PC-9 (cell line): ENCODE measurements at places on chromosomes 7 and 10. TPM values are rescaled to one million over a fixed set of nuclear protein-coding genes. Genes with fewer than 3 reads are reported as not detected.

GHRHR gene
- total RNA-seq, result not detected in 2 replicates

IFIT1B gene
- total RNA-seq, result not detected in 2 replicates

MYL7 gene
- total RNA-seq, result not detected in 2 replicates

CALY gene
- not detected in 2 replicates for total RNA-seq

DRGX gene
- total RNA-seq, result not detected in 2 replicates

ENKUR gene
- 0.50 and 1.0 TPM in 2 replicates for total RNA-seq

PDZD7 gene
- 2.3 and 2.8 TPM in 2 replicates for total RNA-seq

TMEM236 gene
- total RNA-seq, result 0.20 and 0.24 TPM in 2 replicates

FAM25C gene
- not detected in 2 replicates for total RNA-seq

ARHGAP22 gene
- total RNA-seq, result 3.2 and 4.0 TPM in 2 replicates

CALHM2 gene
- total RNA-seq, result 46.3 and 54.1 TPM in 2 replicates

SLIT1 gene
- not detected in 2 replicates for total RNA-seq

TMEM213 gene
- total RNA-seq, result not detected in 2 replicates

SPDYE11 gene
- total RNA-seq, result not detected in 2 replicates

SPDYE16 gene
- not detected in 2 replicates for total RNA-seq

DNA sequence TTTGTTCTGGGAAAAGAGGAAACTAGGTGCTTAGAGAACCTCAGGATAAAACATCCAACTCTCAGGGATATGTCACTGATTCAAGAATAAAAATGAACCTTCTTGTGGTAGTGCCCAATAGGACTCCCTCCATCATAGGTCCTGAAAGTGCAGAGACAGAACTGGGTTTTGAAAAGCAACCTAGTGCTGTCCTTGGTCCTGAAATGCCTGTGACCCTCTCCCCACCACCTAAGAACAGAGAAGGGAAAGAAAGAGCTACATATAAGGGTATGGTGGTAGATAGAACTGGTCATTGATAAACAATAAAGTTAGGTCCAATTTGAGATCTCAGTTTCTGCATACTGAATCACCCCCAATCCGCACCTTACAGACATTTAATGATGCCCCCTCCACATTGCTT lies 953.3 kb downstream of the XPNPEP1 start:
- DNase-seq, result no peak

DNA sequence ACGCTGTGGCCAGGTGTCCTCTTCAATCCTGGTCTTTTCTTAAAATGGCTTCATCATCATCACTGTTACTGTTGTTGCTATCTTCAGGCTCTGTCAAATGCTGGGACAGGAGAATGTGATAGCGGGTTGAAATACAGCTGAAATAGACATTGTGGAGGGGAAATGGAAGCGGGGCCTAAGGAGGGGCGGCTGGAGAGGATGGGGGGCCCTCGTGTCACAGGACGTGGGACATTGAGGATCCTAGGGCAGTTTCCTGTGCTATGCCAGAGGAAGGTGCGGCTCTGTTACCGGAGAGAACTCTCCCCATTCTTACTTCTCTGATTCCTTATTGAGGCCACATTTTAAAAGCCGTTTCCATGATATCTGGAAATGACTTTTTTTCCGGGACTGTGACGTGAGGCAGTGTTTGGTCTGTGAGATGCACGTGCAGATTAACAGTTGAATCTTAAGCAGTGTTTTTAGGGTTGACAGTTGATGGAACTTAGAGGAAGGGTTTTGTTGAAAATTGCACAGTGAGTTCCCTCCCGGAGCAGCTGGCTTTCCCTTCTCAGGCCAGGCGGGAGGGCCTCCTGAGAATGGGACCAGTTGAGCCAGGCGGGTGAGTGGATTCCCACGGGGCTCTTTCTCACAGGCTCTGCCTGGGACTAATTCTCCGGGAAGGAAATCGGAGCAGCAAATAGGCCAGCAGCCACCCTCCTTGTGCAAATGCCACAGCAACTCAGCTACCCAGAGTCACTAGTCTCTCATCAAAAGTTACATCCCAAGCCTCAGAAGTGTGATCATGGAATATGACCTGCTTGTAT lies 125.2 kb downstream of the TACC2 start:
- DNase-seq, result no peak

- no peak for DNase-seq
Observed at GRCh38 chr10:45452268-45452667, 78.3 kb downstream of the ALOX5 start.

DNA sequence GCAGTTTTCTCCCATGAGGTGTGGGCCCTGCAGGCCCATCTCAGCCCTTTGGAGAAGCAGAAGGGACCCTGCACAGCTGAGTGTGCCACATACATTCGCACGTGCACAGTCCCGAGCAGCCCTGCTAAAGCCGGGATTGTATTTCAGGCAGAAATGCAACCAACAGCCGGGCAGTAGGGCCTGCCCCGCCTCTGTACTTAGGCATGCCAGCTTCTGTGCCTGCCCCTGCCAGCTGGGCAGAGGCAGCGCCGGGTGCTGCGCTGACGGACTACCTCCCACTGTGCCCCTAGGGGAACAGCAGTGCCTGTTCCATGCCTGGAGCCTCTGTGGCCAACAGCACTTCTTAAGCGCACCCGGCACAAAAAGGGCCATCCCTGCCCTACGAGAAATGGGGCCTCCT lies 170.3 kb downstream of the NEURL1 start:
- DNase-seq, result no peak

DNA sequence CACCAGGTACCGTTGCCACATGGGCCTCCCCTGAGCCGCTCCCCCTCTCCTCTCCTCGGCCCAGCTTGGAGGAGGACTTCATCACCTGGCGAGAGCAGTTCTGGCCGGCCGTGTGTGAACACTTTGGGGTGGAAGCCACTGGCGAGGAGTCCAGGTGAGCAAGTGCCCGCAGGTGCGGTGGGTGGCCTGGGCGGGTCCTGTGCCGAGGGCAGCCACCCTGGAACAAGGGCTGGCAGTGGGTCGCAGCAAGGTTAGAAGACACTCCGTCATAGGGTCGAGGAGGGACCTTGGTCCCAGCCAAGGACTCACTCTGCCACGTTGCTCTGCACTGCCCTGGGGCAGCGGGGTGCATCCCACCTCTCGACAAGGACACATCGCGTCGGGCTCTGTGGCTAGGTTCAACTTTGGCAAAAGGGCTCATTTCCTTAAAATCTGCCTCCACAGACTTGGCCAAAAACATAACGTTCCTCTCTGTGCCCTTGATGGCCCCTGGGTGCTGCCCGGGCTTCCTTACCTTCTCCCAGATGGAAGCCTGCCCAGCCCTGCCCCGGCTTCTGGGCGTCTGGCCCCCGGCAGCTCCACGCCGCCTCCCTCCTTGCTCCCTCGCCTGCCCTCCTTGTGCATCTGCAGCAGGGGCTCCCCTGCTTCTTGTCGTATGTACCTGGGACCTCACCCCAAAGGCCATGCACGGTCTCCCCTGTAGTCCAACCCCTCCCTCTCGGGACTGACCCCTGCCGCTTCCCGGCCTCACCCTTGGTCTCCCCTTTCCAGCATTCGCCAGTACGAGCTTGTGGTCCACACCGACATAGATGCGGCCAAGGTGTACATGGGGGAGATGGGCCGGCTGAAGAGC lies 12.7 kb downstream of the TMEM120A start:
- DNase-seq, result no peak

- no peak for DNase-seq
Observed at GRCh38 chr7:155460926-155461613, 3.1 kb downstream of the EN2 start.

GRCh38 chr10:133079836-133080682 lies 7.7 kb upstream of the ADGRA1 start:
- DNase-seq, result no peak

GRCh38 chr10:86225103-86225782 lies 141.4 kb downstream of the GRID1 start:
- DNase-seq, result peak; percentile 19

DNA sequence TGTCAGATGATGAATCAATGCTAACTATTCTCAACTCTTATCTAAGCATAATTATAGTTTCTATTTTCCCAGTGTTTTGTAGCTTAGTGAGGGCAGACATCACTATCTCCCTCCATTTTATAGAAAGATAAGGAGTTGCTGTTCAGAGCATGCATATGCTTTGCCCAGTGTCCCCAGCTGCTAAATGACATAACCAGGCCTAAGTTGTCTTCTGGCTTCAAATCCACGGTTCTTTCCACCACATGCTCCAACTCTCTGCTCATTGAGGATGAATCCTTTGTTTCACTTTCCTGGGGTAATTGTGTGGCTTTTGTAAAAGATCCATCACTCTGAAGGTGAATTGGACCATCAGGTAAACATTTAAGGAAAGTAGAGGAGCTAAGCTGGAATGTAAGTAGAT lies 134.0 kb downstream of the SNX10 start:
- DNase-seq, result no peak

- DNase-seq, result no peak
Observed at GRCh38 chr10:4083509-4084003, 298.5 kb upstream of the KLF6 start.

DNA sequence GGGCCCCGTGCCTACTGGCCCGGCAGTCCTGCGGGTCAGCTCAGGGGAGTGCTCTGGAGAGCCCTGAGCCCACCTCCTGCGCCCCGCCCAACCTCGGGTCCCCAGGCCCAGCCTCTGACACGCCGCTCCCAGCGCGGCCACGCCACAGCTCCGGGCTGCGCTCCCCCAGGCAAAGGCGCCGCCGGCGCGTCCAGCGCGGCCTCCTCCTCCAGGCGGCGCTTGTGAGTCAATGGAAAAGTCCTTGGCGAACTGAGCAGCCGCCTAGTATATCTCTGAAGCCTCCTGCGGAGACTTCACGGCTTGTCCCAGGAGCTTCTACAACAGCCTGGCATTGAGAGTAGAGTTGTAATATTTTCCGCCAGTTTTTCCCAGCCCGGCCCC lies 29.5 kb upstream of the BMS1 start:
- peak; percentile 68 for DNase-seq

DNA sequence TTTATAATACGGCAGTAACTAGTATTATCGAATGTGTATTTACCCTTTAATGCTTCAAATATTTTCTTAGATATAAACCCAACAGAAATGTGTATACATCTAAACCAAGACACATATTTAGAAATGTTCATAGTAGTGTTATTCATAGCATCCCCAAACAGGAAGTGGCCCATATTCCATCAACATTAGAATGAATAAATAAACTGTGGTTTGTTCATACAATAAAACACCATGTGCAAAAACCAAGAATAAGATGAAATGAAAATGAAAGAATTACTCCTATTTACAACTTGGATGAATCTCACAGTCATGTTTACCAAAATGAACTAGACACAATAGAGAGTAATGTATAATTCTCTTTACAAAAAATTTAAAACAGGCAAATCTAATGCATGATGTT lies 9.2 kb upstream of the CAV2 start:
- no peak for DNase-seq

DNA sequence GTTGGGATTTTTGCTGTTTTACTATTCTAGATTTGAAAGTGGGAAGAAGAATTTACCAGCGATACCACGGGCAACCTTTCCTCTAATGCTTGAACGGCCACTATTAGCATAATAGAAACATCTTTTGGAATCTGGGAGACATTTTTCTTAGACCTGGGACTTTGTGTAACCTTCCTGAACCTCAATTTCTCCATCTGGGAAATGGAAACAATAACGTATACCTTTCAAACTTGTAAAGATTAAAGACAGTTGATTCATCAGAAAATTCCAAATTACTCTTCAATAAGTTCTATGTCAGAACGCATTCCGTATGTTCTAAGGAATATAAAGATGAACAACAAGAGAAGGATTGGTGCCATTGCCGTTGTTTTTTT lies 453 bp upstream of the RNLS start:
- DNase-seq, result no peak

- DNase-seq, result no peak
Observed at GRCh38 chr10:52488606-52489485, 174.8 kb downstream of the DKK1 start.

- peak; percentile 89 for DNase-seq
Observed at GRCh38 chr7:47534322-47535034, 47.4 kb downstream of the TNS3 start.

DNA sequence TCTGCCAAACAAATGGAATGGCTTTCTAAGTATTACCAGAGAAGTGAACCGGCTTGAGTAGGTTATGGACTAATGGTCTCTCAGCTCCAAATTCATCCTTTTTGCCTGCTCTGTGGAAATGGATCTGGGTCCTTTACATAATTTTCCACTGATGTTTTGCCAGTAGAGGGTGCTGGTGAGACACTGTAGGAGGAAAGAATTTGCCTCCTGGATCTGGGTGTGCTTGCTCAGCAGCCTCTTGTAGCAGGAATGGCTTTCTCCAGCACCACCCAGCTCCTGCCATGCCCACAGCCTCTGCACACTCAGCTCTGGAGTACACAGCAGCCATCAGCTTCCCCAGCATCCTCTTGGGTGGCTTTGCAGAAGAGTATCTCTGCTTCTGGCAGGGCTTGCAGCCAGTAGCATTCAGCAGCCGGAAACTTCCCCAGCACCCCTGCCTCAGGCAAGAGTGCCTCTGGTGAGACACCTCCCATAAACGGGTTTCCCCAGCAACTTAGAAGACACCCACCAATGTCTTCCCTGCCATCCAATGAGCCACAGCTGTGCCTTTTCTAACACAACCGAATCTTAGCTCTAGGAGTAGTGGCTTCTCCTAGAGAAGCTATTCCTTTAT lies 235.0 kb upstream of the PLPP4 start:
- peak; percentile 43 for DNase-seq

DNA sequence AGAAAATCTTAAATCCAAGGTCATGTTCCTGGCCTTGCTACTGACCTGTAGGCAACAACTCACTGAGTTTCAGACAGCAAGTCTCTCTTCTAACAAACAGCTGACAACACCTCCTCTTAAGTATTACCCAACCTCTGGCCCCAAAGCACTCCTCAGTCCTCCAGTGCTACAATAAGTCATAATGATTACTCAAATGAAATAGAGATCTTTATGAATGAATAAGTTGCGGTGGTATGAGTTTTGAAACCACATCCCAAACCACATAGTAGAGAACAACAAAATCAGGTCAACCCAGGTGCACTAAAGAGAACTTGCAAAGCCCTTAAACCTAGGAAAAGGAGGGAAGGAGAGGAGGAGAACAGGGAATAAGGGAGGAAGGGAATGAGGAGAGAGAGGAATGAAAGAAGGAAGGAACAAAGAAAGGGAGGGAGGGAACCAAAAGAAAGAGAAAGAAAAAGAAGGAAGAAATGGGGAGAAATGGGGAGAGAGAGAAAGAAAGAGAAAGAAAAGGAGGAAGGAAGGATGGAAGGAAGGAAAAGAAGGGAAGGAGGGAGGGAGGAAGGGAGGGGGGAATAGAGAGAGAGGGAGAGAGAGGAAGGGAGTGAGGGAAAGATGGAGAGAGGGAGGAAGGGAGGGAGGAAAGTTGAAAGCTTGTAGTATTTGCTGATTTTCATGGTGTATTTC lies 142.8 kb upstream of the CALCR start:
- no peak for DNase-seq
